Epithelial cell of alveolus of lung (primary cell): ENCODE measurements at places on chromosomes 5 and 9. TPM values are rescaled to one million over a fixed set of nuclear protein-coding genes. Genes with fewer than 3 reads are reported as not detected.

The SLC6A19 gene
- total RNA-seq = not detected in 2 replicates

The IL4 gene
- not detected in 2 replicates for total RNA-seq

The BTF3 gene
- total RNA-seq = 511 and 785 TPM in 2 replicates

The KCNMB1 gene
- total RNA-seq = not detected in 2 replicates

The RMRP gene
- total RNA-seq = 5,375 and 9,932 TPM in 2 replicates

The BTNL3 gene
- not detected in 2 replicates for total RNA-seq

The PCDHB14 gene
- total RNA-seq = 1.4 TPM in 1 of 2 replicates, not detected in the other

The FKBP15 gene
- total RNA-seq = 10.1 and 14.0 TPM in 2 replicates

The N4BP3 gene
- 1.6 and 2.8 TPM in 2 replicates for total RNA-seq

The TAF11L7 gene
- total RNA-seq = not detected in 2 replicates

The ODF2 gene
- 14.3 and 25.5 TPM in 2 replicates for total RNA-seq

The PDE6A gene
- under 0.01 and 0.13 TPM in 2 replicates for total RNA-seq

The CEL gene
- 0.52 and 1.1 TPM in 2 replicates for total RNA-seq

The TMEM252 gene
- total RNA-seq = not detected in 2 replicates

The BARHL1 gene
- not detected in 2 replicates for total RNA-seq

The PCDHGA6 gene
- 1.0 and 3.0 TPM in 2 replicates for total RNA-seq

The LOX gene
- 123 and 125 TPM in 2 replicates for total RNA-seq

The CSF1R gene
- total RNA-seq = under 0.01 TPM in 1 of 2 replicates, not detected in the other

The FBN2 gene
- 27.3 and 95.8 TPM in 2 replicates for total RNA-seq

The OBP2B gene
- total RNA-seq = not detected in 2 replicates

The ZDHHC11B gene
- not detected in 2 replicates for total RNA-seq

The TAF11L4 gene
- total RNA-seq = not detected in 2 replicates

The PTPA gene
- total RNA-seq = 135 and 153 TPM in 2 replicates

The HRCT1 gene
- total RNA-seq = 0.13 and 3.4 TPM in 2 replicates

The SPAG8 gene
- total RNA-seq = 0.26 and 0.48 TPM in 2 replicates

The LCN2 gene
- 1.8 TPM in 1 of 2 replicates, not detected in the other for total RNA-seq

The TSLP gene
- total RNA-seq = 0.80 and 5.8 TPM in 2 replicates

The RANBP3L gene
- 0.13 TPM in 1 of 2 replicates, not detected in the other for total RNA-seq

The NKD2 gene
- 2.1 and 102 TPM in 2 replicates for total RNA-seq

The GABRA6 gene
- total RNA-seq = not detected in 2 replicates

The SLC30A5 gene
- 49.3 and 59.9 TPM in 2 replicates for total RNA-seq

The PCDHA4 gene
- 0.48 TPM in 1 of 2 replicates, not detected in the other for total RNA-seq

The HMMR gene
- 15.6 and 29.5 TPM in 2 replicates for total RNA-seq

The NR2F1-AS1 gene
- 25.6 and 33.9 TPM in 2 replicates for total RNA-seq

The IFNA6 gene
- total RNA-seq = not detected in 2 replicates
